ENCODE measurements at places on chromosomes 2 and 18.

DNA sequence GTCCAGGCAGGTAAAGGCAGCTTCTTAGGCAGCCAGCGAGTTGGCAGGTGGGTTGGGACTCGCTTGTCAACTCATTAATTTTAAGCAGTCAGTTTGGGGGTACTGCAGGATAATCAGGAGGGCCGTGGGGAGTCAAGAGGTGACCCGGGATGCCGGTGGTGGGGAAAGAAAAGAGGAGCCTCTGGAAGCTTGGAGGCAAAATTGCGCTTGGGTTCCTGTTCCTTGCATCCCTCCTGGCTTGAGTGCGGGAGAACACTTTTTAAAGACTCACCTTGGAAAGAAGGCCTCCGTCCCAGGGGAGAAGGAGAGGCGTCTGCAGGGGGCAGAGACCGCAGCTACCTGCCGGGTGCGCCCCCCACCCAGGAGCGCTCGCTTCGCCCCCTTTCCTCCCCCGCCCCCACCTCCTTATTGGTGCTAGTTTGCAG, at the start of gene KCNJ3:
Gene KCNJ3 (plus strand): TSS at position 400 of the 425 bp plus-strand sequence. CDS start 81 bp downstream, outside the sequence.
- no peak for DNase-seq

GRCh38 chr2:68487773-68488355, 20.5 kb downstream of the APLF start:
- peak; percentile 47 for DNase-seq

DNA sequence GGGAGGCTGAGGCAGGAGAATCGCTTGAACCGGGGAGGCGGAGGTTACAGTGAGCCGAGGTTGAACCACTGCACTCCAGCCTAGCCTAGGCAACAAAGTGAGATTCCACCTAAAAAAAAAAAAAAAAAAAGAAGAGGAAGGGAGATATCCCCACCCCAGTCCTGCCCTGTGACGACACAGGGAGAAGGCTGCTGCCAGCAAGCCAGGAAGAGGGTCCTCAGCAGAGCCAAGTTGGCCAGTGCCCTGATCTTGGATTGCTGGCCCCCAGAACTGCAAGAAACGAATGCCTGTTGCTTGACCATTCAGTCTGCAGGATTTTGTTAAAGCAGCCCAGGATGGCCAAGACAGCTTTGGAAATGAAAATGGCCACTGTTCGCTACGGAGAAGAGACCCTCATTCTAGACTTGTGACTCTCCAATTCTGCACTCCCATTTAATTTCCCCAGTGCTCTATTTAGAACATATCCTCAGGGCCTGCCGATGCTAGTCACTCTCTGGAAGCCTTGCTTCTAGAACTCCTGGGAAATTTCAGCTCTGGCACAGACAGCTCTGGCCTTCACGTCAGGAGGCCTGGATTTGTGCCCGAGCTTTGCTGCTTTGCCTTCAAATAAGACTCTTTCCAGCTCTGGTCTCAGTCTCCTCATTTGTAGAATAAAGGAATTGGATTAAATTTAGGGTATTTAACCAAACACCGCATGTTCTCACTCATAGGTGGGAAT, 15.7 kb upstream of the AMMECR1L start:
- DNase-seq, result no peak

DNA sequence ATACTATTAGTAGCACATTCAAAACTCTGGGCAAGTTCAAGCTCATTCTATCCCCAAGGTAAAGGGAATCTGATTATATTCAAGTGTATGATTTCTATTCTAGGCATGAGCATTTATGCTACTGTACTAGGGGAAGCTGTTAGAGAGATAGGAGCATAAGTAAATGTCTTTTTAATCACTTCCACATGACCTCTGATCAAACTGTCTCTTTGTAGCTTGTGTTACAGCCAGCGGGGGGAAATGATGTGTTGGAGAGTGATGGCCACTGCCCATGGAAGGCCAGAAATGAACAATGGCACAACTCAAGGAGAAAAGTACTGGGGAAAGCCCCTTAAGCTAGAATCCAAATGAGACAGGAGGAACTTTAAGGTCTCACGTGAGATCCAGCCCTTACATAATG, 894.9 kb upstream of the CDH2 start:
- no peak for DNase-seq

DNA sequence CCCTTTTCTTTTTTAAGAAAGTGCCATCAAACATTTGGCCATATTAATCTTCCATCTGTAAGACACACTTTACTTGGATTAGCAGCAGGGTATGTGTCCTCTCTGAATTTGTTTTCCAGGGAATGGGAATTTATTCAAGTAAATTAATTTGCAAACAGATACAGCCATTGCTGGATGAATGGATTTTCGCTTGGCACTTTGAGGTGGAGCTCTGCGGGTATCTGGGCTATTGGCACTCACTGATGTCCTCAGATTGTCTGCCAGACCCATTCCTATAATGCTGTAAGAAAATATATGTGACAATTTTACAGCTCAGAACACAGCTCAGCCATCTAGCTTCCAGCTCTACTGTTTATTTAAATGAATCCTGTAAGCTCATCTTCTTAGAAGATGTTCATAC, 201.2 kb upstream of the CDH20 start:
- no peak for DNase-seq

DNA sequence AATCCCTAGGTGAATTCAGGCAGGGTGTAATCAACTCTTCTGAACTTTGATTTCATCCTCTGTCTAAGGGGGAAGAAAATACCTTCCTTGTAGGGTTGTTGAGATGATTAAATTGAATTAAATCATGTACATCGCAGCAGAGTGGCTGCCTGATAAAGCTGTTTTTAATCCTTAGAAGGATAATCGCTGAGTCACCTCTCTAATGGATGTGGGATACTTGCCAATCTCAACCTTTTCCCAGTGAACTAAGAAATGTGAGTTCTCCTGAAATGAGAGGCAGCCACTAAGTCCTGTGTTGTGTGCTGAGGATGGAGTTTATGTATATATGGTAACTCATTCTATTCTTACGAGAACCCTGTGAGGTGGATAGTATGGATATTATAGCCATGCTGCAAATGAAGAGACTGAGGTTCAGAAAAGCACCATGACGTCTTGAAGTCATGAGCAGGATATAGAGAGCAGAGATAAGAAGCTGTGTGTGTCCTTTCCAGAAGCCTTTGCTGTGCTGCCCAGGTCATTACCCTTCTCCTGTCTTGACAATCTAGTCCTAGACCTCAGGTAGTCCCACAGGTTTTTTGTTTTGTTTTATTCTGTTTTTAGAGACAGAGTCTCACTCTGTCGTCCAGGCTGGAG, 93.3 kb downstream of the HNRNPLL start:
- DNase-seq, result peak; percentile 45

All from bronchial epithelial cell (primary cell).